Fibroblast of villous mesenchyme (primary cell): ENCODE measurements at places on chromosomes 4 and X. TPM values are rescaled to one million over a fixed set of nuclear protein-coding genes. Genes with fewer than 3 reads are reported as not detected.

CENPVL3 gene
- not detected in 2 replicates for total RNA-seq

AR gene
- total RNA-seq = 10.8 and 11.3 TPM in 2 replicates

SSX1 gene
- not detected in 2 replicates for total RNA-seq

JADE3 gene
- 3.5 and 4.3 TPM in 2 replicates for total RNA-seq

BEX1 gene
- 1.3 and 2.2 TPM in 2 replicates for total RNA-seq

VEGFC gene
- 30.3 and 77.3 TPM in 2 replicates for total RNA-seq

ASMT gene
- not detected in 2 replicates for total RNA-seq

ADGRG2 gene
- total RNA-seq = not detected in 2 replicates

COL4A6 gene
- total RNA-seq = 0.32 and 1.7 TPM in 2 replicates

CDKL2 gene
- 0.32 and 1.3 TPM in 2 replicates for total RNA-seq
